ENCODE measurements at places on chromosomes 5 and 9. TPM values are rescaled to one million over a fixed set of nuclear protein-coding genes. Genes with fewer than 3 reads are reported as not detected.

GRCh38 chr5:103293719-103294118 lies 35.2 kb downstream of the MACIR start:
- H3K36me3 ChIP-seq, result no peaks in the 10 kb centered on the region
- no peak overlapping the region for H3K27ac ChIP-seq
- H3K27me3 ChIP-seq, result no peaks in the 10 kb centered on the region
- H3K4me1 ChIP-seq, result no peaks in the 10 kb centered on the region

DNA sequence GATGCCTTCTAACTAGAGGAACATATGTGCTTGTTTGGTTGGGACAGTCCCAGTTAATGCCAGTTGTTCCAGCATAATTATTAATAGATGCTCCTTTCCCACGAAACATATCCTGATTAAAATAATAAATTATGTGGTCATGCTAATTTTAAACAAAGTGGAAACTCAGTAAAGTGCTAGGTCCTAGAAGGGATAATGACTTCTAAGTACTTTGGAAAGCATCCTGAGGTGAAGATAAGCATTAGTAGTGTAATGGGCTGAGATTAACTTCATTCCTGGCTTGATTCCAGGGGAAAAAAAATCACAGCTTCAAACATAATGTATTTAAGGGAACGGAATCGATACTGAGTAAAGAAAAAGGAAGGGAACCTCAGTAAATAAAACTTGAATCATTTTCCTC lies 213.7 kb upstream of the SNX2 start:
- no peak overlapping the region for H3K4me3 ChIP-seq
- H3K4me1 ChIP-seq, result peaks cover 6% of the 10 kb centered on the region
- no peaks in the 10 kb centered on the region for H3K36me3 ChIP-seq

- no peak overlapping the region for H3K27ac ChIP-seq
- H3K4me1 ChIP-seq, result no peaks in the 10 kb centered on the region
- H3K4me3 ChIP-seq, result no peak overlapping the region
Measured at GRCh38 chr9:121852651-121853616, 201.5 kb downstream of the DAB2IP start.

DNA sequence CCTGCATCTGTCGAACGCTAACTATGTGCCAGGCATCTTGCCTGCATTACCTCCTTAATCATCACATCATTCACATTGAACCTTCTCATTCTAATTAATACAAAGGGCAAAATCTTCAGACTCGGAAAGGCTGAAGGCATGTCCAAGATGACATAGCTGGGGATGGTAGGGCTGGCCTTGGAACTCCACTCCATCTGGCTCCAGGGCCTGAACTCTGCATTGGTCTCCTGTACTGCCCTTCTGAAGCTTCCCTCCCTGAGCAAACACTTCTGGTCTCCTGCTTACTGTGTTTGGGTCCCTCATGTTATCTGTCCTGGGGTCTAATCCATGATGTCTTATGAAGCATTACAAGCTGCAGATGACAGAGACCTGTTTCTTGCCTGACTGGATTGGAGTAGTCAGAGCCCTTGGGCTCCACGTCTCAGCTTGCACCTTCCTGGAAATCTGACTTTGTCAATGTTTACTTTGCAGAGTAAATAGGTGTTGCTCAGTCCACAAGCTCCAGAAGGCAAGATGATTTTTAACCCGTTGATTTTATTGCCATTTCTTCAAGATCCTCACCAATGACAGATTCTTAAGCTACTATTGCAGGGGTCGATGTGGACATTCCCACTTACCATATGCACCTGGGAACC lies 106.1 kb downstream of the GALNT10 start:
- H3K4me1 ChIP-seq, result peaks cover 47% of the 10 kb centered on the region
- H3K27ac ChIP-seq, result peak overlapping the region; percentile 73
- H3K27me3 ChIP-seq, result no peaks in the 10 kb centered on the region
- H3K36me3 ChIP-seq, result peaks cover 41% of the 10 kb centered on the region
- no peak overlapping the region for H3K4me3 ChIP-seq

DNA sequence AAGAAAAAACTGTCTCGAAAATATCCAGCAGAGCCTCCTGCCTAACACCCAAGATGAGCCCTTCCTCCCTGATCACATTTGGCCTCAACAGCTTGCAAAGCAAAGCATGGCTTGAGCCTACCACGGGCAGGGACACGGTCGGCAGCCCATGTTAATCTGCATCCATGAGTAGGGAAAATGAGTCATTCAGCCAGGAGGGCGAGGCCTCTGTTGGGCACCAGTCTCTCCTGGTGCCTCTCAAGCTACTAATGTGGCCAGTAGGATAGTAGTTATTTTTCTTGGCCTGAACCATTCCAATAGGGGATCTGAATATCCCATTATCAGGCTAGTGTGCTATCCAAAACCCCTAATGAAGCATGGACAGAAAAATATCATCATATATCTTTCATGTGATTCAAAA lies 43.0 kb upstream of the SHB start:
- DNase-seq, result no peak
- no peak overlapping the region for H3K4me3 ChIP-seq
- no peak overlapping the region for H3K27ac ChIP-seq
- no peaks in the 10 kb centered on the region for H3K36me3 ChIP-seq
- H3K4me1 ChIP-seq, result peaks cover 12% of the 10 kb centered on the region

- no peak for DNase-seq
- no peaks in the 10 kb centered on the region for H3K4me1 ChIP-seq
- no peaks in the 10 kb centered on the region for H3K36me3 ChIP-seq
Measured at GRCh38 chr9:107049046-107049802, 186.3 kb downstream of the ZNF462 start.

DNA sequence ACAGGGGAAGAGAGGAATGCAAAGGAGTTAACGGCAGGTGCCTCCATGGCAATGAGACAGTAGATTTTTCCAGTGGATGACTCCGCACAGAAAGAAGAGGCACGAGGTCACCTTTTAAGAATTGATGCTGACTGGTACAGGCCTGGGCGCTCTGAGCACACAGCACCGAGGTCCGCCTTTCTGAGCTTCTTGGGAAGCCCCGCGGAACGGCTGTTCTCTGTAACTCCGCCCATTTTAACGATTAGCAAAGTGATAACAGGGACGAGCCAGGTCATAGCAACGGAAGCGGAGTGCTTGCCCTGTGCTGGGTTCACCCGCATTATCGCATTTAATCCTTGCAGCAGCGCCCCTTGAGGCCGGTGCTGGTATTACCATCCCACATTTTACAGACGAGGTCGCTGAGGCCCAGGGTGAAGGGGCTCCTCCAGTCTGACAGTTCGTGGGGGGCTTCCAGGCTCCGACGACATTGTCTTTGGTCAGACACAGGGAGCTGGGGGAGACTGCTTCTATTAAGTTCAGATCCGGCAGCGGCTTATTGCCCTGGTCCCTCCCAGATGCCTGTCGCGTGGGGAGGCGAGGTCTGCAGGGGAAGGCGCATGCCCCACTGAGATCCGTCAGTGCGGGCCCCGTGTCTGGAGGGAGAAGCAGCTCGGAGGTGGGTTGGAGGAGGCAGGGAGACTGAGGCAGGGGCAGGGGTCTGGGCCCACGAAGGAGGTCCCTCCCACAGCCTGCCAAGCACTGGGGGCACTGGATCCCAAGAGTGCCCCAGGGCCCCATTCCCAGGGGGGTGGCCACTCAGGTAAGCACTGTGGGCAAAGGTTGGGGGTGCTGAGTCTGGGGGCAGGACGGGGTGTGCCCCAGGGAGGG lies 22.3 kb upstream of the HMCN2 start:
- DNase-seq, result peak; percentile 85
- H3K4me1 ChIP-seq, result peaks cover 7% of the 10 kb centered on the region
- no peaks in the 10 kb centered on the region for H3K27me3 ChIP-seq
- H3K4me3 ChIP-seq, result peak overlapping the region; percentile 15
- H3K27ac ChIP-seq, result no peak overlapping the region
- no peaks in the 10 kb centered on the region for H3K36me3 ChIP-seq

DNA sequence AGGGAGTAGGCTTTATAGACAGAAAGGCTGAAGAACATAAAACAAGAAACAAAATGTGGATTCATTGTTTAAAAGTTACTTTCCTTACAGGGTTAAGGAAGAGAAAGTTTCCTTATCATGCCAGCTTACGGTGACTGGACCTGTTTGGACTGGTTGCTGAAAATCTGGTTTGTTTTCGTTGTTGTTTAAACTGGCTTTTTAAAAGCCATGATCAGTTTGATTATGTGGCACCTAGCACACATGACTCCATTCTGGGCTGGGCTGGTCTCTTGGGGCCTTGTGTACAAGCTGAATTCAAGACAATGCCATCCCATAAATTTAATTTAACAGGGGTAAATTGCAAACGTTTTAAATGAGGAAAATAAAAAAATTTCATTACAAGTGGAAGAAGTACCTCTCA lies 18.4 kb upstream of the ZNF474 start:
- no peaks in the 10 kb centered on the region for H3K27me3 ChIP-seq
- no peaks in the 10 kb centered on the region for H3K4me1 ChIP-seq
- H3K4me3 ChIP-seq, result no peak overlapping the region
- DNase-seq, result peak; percentile 51

DNA sequence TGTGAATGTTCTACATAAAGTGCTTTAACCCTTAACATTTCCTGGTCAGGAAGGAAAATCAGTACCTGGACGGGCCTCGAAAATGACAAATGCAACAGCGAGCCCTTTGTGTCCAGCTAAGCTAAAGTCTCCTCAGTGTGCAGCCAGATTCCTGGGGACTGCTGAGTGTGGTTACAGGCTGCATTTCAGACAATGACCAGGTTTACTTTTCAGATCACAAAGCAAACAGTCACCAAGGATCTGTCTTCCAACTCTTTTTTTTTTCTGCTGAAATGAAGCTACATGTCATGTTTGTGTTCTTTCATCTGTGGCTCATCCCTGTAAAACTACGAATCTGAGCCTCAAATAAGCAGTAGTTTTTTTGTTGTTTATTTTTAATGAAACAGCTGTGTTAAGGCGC lies 20.8 kb downstream of the SLC46A2 start:
- no peaks in the 10 kb centered on the region for H3K27me3 ChIP-seq
- no peak overlapping the region for H3K27ac ChIP-seq
- H3K36me3 ChIP-seq, result peaks cover 37% of the 10 kb centered on the region
- DNase-seq, result no peak
- no peak overlapping the region for H3K4me3 ChIP-seq

DNA sequence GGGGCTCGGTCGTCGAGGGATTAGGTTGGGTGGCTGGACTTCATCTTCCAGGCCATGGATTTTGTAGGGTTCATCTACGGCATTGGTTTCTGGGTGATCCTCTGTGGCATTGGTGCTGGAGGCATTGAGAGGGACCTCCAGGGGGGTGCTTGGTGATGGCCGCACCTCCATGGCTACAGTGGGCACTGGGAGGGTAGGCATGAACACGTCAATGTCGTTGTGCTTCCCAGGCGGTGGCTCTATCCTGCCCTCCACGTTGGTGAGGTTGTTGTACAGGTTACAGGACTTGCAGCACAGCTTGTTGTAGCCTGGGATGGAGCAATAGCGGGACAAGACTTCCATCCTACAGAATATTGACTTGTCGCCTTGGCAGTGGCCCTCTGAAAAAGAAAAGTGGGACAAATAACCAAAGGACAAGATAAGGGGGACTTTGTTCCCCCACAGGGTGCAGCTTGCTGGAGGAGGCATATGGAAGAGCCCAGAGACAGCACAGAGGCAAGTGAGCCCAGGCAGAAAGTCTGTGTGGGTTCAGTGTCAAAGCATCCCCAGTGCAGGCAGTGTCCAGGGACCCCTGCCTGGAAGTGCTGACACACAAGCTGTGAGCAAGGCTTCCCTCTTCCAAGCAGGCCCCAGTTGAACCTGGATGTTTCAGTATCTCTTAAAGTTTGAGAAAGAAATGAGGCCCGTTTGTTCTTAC lies 53.9 kb downstream of the ZNF354C start:
- H3K27me3 ChIP-seq, result no peaks in the 10 kb centered on the region
- H3K4me1 ChIP-seq, result no peaks in the 10 kb centered on the region
- DNase-seq, result no peak
- no peak overlapping the region for H3K4me3 ChIP-seq
- H3K27ac ChIP-seq, result no peak overlapping the region
- peaks cover 6% of the 10 kb centered on the region for H3K36me3 ChIP-seq

GRCh38 chr5:153513156-153513555 lies 22.7 kb downstream of the GRIA1 start:
- H3K4me1 ChIP-seq, result no peaks in the 10 kb centered on the region
- DNase-seq, result no peak
- H3K36me3 ChIP-seq, result no peaks in the 10 kb centered on the region
- no peaks in the 10 kb centered on the region for H3K27me3 ChIP-seq
- no peak overlapping the region for H3K4me3 ChIP-seq

- no peak overlapping the region for H3K4me3 ChIP-seq
- H3K27me3 ChIP-seq, result peaks cover 68% of the 10 kb centered on the region
- no peak overlapping the region for H3K27ac ChIP-seq
- H3K36me3 ChIP-seq, result no peaks in the 10 kb centered on the region
- H3K4me1 ChIP-seq, result peaks cover 52% of the 10 kb centered on the region
Measured at GRCh38 chr9:137439158-137439714, 1.9 kb downstream of the ENTPD8 start.

- no peaks in the 10 kb centered on the region for H3K27me3 ChIP-seq
- no peaks in the 10 kb centered on the region for H3K4me1 ChIP-seq
- H3K27ac ChIP-seq, result no peak overlapping the region
Measured at GRCh38 chr9:122056484-122056883, 36.6 kb downstream of the TTLL11 start.

- no peaks in the 10 kb centered on the region for H3K36me3 ChIP-seq
- no peak for DNase-seq
- peak overlapping the region; percentile 88 for H3K4me3 ChIP-seq
- H3K4me1 ChIP-seq, result peaks cover 47% of the 10 kb centered on the region
- H3K27me3 ChIP-seq, result no peaks in the 10 kb centered on the region
Measured at GRCh38 chr5:154189256-154189818, 1.2 kb upstream of the GALNT10 start.

DNA sequence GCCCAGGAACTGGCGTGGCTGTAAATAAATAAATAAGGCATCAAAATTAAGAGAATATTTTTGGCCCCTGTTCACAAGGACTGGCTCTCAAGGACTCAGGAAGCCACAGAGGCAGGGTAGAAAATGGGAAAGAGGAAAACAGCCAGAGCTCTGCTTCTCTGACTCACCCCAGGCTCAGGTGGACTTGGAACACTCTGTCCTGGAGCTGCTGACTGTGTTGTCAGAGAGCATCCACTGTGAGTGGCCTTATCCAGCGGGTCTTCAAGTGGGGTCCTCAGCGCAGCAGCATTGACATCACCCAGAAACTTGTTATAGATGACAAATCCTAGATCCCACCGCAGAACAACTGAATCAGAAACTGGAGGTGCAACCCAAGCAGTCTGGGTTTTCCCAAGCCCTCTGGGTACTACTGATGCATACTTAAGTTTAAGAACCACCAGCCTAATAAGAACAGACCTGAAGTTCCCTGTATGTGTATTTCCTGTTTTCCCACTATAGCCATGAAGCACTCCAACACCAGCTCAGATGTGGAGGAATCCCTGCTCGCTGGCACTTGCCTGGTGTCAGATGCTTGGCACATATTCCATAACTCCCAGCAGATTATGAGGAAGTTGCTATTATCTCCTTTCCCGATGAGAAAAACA lies 20.5 kb downstream of the ADRA1B start:
- DNase-seq, result no peak
- no peaks in the 10 kb centered on the region for H3K27me3 ChIP-seq
- H3K27ac ChIP-seq, result no peak overlapping the region

GRCh38 chr5:6742081-6742758 lies 29.0 kb downstream of the TENT4A start:
- H3K36me3 ChIP-seq, result peaks cover 33% of the 10 kb centered on the region
- no peaks in the 10 kb centered on the region for H3K27me3 ChIP-seq
- peaks cover 10% of the 10 kb centered on the region for H3K4me1 ChIP-seq
- no peak overlapping the region for H3K4me3 ChIP-seq
- no peak for DNase-seq
- no peak overlapping the region for H3K27ac ChIP-seq

The LAMC3 gene
- not detected for total RNA-seq

The ERAP2 gene
- total RNA-seq, result 26.8 TPM

The FOXD4 gene
- total RNA-seq, result not detected

The PRRC1 gene
- 30.9 TPM for total RNA-seq

The TLX3 gene
- total RNA-seq, result not detected

The TMEM174 gene
- not detected for total RNA-seq

The MSMP gene
- total RNA-seq, result not detected

The SHOC1 gene
- not detected for total RNA-seq
